ENCODE measurements at places on chromosomes 12 and 14. TPM values are rescaled to one million over a fixed set of nuclear protein-coding genes. Genes with fewer than 3 reads are reported as not detected.

OR11H6 gene
- not detected for total RNA-seq

KRT85 gene
- not detected for total RNA-seq

BRAP gene
- total RNA-seq, result 19.5 TPM

RPGRIP1 gene
- 0.35 TPM for total RNA-seq
